NCI-H2029 (cell line): ENCODE measurements at places on chromosomes 12 and 14.

- no peak for DNase-seq
These were observed 175.3 kb downstream of the STXBP6 start for GRCh38 chr14:24874514-24875202.

DNA sequence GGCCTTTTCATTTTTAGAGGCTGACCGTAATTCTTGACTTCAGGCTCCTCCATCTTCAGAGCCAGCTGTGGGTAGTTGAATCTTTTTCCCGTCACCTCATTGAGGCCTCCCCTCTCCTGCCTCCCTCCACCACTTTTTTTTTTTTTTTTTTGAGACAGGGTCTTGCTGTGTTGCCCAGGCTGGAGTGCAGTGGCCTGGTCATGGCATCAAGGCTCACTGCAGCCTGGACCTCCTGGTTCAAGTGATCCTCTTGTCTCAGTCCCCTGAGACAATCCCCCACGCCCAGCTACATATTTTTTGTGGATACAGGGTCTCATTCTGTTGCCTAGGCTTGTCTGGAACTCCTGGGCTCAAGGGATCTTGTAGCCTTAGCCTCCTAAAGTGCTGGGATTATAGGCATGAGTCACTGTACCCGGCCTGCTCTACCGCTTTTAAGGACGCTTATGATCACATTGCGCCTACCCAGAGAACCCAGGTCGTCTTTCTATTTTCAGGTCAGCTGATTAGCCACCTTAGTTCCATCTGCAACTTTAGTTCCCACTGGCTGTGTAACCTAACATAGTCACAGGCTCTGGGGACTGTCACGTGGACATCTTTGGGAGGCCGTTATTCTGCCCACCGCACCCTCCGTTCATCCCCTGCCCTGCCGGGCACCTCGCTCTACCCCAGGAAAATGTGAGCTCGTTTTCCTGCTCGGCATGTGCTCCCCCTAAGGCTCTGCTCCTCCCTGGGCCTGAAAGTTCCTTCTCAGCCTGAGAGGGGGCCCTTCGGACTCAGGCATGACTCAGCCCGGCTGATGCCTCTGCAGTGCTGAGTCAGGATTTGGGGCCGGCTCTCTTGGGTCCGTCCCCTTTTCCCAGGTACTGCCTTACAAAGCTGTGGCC lies 13.4 kb downstream of the TNFAIP2 start:
- no peak for DNase-seq

DNA sequence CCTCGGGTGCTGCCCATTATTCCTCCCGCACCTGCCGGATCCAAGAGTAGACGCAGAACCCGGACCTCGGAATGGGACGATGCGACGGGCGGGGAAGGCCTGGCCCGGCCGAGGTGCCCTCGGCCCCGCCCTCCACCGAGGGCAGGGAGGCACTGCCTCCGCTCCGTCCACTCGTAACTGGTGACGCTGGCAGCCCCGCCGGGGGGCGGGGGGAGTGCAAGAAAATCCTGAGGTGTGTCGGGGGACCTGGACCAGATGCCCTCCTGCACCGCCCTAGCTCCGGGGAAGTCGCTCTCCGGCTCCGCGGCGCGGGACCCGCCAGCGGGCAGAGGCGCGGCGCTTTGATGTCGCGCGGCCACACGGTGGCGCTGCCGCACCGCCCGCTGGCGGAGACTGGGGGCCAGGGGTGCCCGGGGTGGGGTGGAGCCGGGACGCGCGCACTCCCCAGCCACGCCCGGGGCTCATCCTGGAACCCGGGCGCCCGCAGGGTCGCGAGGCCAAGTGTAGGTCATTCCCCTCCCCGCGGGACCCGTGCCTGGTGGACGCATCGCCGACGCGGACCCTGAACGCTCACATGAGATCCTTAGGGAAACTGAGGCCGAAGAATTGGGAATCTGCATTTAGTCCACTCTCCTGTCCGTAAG lies 202.8 kb downstream of the TTC8 start:
- DNase-seq: no peak

DNA sequence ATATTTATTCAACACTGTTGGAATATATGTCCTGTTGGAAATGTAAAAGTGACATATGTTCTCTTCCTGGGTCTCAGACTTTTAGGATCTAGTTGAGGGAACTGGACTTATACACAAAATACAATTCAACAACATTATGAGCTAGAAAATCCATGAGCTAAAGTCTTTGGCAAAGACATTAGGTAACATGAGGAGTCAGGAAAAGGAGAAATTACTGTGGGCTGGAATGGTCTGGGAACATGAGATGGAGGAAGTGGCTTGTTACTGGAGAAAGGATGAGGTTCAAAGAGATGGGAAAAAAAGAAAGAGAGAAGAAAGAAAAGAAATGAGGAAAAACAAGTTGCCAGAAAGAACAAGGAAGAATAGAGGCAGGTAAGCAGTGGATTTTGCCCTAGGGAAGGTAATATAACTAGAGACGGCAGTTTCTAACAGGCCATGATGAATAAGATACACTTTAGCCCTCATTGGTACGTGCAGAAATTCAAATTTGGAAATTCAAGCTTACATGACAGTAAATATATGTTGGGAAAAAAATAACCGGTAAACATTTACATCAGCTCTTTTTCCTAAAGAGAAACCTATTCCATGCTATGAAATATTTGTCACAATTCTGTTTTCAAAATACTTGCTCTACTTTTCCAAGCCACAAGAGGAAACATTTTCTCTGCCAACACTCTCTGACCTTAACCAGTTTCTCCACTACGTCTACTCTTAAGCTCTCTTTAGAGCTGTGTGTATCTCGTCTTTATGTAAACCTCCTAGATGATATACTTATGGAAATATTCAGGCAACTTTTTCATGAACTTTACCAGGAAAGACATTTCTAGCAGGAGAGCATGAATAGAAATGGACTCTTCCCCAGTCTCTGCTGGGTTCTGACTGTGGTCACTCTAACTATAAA lies 268.8 kb upstream of the BTG1 start:
- DNase-seq: no peak

GRCh38 chr14:104735830-104736642 lies 12.0 kb downstream of the ADSS1 start:
- DNase-seq: no peak
